ENCODE measurements at places on chromosomes 7 and 10.

GRCh38 chr10:813286-813685 lies 118.2 kb downstream of the LARP4B start:
- no peak for DNase-seq

DNA sequence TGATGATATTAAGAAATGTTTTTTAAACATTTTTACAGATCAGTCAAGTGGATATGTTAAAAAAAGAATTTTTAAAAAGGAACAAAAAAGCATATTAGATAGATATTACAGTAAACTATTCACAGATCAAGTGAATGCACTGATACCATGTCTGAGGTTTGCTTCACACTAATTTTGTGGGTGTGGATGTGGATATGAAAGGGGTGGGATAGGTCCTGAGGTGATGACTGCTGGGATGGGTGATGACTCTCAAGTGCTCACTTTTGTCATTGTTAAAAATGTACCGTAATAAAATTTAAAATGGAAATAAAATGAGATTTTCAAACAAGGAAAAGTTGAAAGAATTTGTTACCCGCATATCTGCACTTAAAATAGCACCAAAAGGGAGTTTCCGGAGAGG lies 54.1 kb downstream of the AGMO start:
- DNase-seq, result no peak

DNA sequence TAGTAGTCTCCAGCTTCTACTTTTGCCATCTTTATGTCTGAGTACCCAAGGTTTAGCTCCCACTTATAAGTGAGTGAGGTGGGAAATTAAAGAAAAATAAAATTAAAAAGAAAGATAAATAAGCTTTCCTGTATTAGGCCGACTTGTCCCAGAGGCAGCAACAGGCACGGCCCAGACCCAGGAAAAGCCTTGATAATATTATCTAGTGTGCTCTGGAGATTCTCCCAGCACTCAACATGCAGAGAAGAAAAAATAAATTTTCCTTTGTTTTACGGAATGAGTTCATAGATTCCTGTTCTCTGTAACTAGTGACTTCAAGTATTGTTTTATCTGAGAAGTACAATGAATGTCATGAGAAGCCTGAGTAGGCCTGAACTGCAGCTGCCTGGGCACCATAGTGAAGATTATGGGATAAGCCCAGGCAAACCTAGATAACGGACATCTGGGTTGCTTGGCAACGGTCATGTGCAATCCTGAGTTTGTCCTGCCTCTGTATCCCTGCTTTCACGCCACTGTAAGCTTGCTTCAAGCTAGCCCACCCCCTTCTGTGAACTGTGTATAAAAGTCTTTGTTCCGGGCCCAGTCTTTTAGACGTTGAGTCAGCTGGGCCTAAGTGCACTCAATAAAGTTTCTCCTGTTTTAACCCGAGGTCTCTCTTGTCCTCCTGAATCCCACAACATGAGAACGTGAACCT lies 6.4 kb downstream of the ATE1 start:
- DNase-seq, result no peak

GRCh38 chr7:12391922-12392615 lies 11.6 kb downstream of the VWDE start:
- DNase-seq, result no peak

- DNase-seq, result no peak
Observed at GRCh38 chr7:149791-150636, 42.4 kb upstream of the FAM20C start.

GRCh38 chr10:21721000-21721665 lies 187.1 kb downstream of the MLLT10 start:
- DNase-seq, result no peak

All from retinal pigment epithelial cell (primary cell).